ENCODE measurements at places on chromosomes 6 and 20.

DNA sequence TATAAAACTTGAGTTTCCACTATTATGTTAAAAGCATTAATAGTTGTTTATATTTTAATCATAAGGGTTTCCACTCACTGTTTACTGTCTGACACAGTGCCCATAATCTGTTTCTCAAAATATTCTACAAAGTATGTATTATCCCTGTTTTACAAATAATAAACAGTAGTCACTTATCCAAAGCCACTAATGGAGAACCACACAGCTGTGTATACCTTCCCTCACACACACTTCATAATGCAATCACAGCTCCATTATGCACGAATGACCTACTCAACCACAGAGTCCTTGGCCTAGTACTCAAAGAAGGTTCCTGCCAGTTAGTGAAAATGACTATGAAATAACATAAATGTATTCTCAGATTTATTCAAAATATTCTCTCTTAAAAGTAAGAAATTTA, 103.1 kb downstream of the EPB41L2 start:
- no peak for DNase-seq

DNA sequence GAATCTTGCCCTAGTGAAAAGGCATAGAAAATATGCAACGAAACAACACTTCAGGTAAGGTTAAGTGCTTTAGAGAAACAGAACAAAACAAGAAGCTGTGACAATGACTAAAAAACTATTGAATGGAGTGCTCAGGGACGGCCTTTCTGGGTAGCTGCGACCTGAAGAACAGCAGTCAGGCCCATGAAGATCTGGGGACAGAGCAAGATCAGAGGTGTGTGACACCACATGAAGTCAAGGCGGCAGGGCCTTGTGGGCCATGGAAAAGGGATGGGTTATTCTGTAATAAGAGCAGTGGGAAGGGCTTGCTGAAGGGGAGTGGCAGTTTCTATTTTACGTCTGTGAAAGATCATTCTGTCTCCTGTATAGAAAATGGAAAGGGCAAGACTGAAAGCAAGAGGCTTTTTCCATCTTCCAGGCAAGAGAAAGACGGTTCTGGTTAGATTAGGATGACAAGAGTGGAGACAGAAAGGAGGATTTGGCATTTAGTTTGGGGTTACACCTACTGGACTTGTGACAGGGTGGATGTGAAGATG, 5.1 kb downstream of the UBE2V1 start:
- DNase-seq = no peak

- DNase-seq = no peak
These were observed 202.4 kb downstream of the CDH26 start for GRCh38 chr20:60160451-60161145.

- no peak for DNase-seq
These were observed 54.9 kb upstream of the ARHGAP18 start for GRCh38 chr6:129764761-129765407.

GRCh38 chr6:112300896-112301295, 46.2 kb upstream of the RFPL4B start:
- no peak for DNase-seq

- DNase-seq = no peak
These were observed 129.0 kb downstream of the JPH2 start for GRCh38 chr20:44057698-44058675.

DNA sequence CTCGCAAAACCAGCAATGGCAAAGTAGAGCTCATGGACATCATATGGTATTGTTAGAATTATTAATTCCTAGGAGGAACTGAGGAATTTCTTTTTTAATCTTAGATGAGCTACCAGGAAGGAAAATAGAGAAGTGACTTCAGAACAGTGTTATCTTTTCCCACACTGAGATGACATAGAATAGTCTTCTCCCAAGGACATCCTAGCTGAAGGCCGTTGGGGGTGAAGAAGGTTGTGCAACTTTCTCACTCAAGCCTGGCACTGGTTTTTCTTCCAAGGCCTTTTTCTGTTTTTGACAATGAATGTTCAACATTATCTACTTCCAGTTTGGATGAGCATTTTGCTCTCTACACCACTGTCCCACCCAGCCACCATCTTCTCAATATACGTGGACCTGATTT, 35.8 kb upstream of the MAS1 start:
- DNase-seq = no peak

- DNase-seq = no peak
These were observed 241.6 kb upstream of the RUNX2 start for GRCh38 chr6:45086360-45087084.

GRCh38 chr6:37285861-37286311, 27.9 kb upstream of the TMEM217 start:
- DNase-seq = no peak

GRCh38 chr20:48771542-48771941, 56.3 kb downstream of the PREX1 start:
- no peak for DNase-seq

GRCh38 chr6:88535306-88535705, 369.2 kb upstream of the CNR1 start:
- DNase-seq = no peak

DNA sequence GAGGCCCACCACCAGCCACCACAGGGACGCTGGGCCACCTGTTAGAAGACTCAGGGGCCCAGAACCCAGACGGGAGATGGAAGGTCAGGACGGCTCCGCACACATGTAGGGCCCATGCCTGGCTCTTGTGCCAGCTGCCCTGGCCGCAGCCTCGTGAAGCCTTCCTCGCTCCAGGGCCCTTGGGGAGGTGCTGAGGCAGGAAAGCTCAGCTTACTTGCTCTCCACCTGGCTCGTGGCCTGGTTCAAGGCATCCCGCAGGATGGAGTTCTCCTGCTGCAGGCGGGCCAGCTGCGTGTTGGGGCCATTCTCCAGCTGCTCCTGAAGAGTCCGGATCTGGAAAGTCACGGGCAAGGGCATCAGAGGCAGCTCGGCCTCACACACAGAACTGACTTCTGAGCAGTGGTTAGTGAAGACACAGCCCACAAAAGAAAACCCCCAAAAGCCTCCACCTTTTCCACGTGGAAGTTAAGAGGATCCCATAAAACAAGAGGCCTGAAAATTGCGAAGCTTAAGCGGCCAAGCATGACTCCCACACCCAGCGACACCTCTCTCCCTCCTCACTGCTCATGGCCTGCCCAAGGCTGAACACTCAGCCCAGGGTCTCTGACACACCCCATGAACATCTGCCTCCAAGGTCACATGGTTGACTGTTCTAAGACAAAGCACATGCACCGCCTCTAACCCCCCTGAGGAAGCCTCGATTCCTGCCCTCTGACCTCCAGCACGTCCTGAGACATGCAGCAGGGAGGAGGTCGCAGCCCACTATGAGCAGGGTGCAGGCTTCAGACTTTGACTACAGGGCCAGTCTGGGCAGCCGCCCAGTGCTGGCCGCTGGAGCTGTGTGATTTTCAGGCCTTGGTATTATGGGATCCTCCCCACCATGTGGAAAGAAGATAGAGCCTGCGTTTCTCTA, 46.5 kb downstream of the RRBP1 start:
- no peak for DNase-seq

DNA sequence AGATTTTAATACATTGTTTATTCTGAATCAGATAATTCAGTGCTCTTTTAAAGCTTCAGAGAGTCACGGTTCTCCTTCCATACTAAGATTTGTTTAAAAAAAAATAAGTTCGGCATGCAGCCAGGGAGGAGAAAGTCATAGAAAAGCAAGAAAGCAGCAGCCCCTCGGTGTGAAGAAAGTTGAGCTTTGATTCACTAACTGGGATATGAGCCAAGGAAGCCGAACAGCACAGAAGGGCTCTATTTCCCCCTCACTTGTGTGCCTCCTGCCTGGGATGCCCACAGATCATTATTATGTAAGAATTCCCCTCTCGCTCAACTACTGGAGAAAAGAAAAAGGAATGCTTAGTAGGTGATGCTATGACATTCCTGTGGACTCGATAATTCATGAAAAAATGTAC, 69.3 kb upstream of the SYNJ2 start:
- no peak for DNase-seq

DNA sequence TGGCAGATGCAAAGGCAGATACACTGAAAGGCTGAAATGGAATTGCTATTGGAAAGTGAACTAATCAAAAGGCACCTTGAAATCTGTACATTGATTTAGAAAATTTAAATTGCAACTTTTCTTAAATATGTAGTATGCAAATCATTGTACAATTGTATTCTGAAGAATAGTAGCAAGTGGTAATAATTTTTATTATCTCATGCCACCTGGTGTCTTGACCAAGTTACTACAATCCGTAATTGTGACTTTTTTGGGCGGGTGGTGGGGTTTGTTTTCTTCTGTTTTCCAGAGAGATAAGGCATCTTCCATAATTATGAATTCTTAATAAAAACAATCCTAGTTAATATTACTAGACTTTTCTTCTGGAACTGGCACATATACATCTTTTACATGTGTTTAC, 12.5 kb upstream of the BCKDHB start:
- no peak for DNase-seq

DNA sequence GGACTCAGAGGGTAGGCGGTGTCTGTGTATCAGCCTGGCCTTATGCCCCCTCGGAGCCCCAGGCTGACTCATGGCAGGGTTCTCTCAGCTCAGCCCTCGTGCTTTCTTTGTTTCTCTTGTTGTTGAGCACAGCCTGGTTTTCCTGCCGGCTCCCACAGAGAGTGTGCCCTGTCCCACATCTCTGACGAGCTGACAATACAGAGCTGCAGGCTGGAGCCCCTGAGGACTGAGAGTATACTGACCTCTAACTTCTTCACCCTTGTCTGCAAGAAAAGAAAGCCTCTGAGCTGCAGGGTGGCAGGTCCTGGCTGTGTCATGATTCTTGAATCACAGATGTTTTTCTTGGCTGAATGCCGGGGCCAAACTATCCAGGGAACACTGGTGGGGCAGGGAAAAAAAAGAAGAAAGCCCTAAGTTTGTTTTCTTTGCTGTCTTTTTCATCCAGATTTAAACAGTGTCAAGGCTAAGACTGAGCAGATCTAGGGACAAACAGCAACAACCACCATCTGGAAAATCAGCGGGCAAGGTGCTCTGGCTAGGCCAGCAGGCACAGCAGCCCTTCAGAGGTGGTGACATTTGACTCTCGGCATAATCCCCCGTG, 63.3 kb upstream of the ZNF133 start:
- no peak for DNase-seq

GRCh38 chr6:164039954-164040375, 625.4 kb downstream of the QKI start:
- DNase-seq = peak; percentile 7

DNA sequence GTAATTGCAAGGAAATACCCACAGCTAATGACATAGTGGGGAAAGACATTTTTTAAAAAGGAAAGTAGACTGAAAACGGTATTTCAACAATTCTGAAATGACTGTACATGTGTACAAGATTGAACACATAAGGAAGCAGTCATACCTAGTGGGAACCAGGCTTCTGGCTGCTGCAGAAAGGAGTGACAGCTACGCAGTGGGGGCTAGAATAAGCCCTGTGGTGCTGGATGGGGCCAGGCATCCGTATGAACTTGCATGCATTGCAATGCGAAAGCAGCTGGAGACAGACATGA, 54.9 kb upstream of the GPR31 start:
- DNase-seq = no peak

DNA sequence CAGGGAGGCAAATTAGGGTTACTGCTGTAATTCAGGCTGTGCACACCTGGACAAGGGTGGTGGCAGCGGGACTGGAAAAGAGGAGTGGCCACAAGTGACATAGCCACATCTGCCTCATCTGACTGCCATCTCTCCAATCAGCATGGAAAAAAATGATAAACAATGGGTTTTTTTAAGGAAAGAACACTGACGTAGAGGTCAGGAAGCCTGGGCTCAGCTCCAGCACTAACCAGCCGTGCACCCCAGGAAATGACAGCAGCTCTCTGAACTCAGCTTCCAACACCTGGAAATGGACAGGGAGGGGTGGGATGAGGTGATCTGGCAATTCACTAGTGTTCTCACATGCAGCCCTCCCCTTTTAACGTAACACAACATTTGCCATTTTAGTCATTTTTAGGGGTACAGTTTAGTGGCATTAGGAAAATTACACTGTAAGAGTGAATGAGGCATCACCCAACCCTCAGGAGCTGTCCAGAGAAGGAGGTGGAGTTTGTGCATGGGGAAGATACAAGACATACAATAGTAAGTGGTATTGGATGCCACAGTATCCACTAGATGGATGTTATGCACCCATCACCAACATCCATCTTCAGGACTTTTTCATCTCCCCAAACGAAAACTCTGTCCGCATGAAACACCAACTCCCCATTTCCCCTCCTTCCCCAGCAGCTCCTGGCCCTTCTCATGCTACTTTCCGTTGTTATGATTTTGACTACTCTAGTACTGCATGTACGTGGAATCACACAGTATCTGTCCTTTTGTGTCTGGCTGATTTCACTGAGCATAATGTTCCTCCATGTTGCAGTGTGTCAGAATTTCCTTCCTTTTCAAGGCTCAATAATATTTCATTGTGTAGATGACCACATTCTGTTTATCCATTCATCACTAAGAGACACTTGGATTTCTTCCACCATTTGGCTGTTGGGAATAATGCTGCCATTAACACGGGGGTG, 215.5 kb upstream of the ECI2 start:
- DNase-seq = no peak

DNA sequence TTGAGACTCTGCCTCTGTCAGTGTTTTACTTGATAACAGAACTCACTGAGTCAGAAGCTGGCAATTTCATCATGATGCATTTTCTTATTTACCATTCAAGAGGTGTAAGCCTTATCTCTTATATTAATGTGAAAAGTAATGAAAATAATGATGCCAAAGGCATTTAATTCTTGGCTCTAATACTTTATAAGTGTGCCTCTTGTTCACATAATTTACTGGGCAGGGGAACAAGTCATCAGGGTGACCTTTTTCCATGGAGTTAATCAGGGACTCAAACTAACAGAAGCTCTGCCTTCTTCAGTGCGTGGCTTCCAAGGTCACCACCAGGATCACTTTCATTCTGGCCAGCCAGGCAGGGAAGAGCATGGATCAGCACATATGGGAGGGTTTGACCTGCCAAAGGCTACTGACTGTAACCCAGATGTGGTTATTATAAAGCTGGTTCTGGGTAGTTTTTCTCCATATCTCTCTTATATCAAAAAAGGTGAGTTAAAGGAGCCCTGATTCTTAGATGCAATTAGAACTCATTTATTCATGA, 5.2 kb upstream of the PLCB1 start:
- DNase-seq = no peak

- DNase-seq = no peak
These were observed 20.9 kb downstream of the L3MBTL1 start for GRCh38 chr20:43528258-43528875.

DNA sequence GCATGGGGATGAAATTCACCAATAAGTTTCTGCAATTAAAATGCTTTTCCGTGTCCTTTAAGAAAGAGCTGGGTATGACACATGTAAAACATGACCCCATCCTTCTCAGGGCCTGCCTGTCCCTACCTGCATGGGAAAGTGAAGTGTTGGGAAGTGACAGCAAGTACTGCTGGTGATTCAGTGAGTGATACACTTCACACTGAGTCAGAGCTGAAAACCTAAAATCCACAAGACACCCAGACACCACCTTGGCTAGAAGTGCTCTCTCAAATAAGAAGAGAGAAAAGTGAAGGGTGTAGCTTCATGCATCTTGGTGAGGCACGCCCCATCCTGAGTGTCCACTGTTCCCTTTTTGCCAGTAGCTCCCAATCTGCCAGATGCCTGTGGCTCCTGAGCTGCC, 3.3 kb downstream of the RAB22A start:
- DNase-seq = no peak

- no peak for DNase-seq
These were observed 39.8 kb upstream of the NAA20 start for GRCh38 chr20:19977373-19977770.
